ENCODE measurements at places on chromosomes 16 and 17.

- DNase-seq, result no peak
Measured at GRCh38 chr17:76981545-76982295, 113.5 kb downstream of the MGAT5B start.

DNA sequence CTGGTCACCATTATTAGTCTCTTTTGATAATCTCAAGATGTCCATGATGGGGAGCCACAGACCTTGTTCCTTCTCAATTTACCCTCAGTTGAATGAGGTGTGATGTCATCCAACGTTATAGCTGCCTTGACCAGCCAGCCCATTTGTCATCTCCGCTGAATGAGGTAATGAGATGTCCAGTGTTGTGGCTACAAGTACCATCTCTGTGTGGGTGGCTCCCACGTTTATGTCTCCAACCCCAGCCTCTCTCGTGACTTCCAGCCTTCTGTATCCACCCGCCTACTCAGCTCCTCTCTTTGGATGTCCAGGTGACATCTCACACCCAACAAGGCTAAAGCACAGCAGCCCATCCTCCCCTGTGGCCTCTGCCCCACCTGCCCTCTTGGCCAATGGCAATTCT is 18.2 kb downstream of the DNAH17 start:
- DNase-seq, result no peak

DNA sequence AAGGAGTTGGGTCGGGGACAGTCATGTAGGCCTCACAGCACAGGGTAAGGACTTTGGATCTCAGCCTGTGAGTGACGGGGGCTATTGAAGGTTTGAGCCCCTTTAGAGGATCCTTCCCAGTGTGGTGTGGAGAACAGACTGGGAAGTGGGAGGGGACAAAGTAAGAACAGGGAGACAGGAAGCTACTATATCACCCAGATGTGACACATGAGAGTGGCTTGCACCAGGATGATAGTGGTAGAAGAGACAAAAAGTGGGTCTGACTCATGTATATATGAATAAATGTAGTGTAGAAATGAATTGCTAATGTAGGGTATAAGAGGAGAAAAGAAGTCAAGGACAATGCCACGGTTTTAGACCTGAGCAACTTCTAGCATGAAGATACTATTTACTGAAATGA is 4.5 kb downstream of the NUP93 start:
- DNase-seq, result no peak

DNA sequence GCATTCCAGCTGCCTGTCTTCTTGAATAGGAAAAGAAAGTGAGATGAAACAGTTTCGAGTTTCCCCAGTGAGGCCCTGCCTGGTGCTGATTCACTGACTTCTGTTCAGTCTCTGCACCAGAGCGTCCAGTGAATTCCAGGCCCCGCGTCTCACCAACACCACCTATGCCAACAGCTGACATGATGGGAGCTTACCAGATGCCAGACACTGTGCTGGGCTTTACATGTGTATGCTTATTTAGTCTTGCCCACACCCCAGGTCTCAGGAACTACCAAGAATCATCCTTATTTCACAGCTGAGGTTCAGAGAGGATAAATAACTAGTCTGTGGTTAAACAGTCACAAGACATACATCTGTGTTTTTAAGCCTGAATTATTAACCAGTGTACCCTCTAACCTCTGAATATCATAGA is 29.1 kb upstream of the IRX6 start:
- DNase-seq, result no peak

GRCh38 chr17:47304186-47304585 is 19.6 kb upstream of the EFCAB13 start:
- no peak for DNase-seq

DNA sequence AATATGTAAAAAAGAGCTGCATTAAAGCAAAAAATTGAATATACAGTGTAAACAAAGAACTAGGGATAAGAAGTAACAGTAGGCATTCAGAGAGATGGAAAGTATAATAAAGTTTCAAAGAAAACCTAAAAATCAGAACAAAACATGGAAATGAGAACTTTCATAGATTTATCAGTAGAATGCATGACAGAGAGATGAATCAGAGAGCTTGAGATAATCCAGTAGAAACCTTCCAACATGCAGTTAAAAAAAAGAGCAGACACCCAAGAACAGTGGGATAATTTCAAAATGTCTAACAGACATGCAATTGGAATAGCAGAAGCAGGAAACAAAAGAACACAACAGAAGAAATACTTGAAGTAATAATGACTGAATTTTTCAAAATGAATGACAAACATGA is 1384.2 kb downstream of the CDH11 start:
- no peak for DNase-seq

DNA sequence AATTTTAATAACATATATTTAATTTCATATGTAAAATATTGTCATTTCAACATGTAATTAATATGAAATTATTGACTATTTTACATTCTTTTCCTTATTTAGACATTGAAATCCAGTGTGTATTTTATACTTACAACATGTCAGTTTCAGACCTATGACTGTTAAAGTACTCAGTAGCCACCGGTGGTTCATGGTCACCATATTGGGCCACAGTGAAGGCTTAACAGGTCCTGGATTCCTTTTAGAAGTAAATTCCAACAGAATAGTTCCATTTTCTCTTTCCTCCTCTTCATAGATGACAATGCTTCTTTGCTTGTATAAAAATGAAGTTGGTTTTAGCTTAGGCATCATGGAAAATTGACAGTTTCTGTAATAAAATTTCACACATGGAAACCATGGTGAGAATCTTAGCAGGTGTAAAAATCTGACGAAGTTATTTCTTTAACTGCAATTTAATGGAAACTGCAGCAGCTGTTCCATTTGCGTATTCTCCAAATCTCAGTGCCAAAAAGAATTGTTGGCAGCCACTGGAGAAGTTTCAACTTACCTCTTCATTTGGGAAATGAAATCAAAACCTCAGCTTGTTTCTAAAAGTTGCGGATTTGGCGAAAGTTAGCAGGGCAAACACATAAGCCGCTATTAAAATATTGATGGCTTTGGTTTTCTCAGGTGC is 231.1 kb downstream of the CDH13 start:
- no peak for DNase-seq

- DNase-seq, result no peak
Measured at GRCh38 chr17:9842057-9842758, 16.5 kb downstream of the GLP2R start.

Data from cortex of kidney (tissue), 1 donor.